Skin of body (tissue), 3 donors: ENCODE measurements at places on chromosomes 16 and 17. TPM values are rescaled to one million over a fixed set of nuclear protein-coding genes. Genes with fewer than 3 reads are reported as not detected.

KRT32 gene
- total RNA-seq: 28.0 TPM

ASPHD1 gene
- 0.39 TPM for total RNA-seq

ADAD2 gene
- total RNA-seq: 0.39 TPM

PLA2G10 gene
- total RNA-seq: not detected

SMG1 gene
- total RNA-seq: 113 TPM

TAT gene
- not detected for total RNA-seq

VMO1 gene
- total RNA-seq: 1.6 TPM

G6PC1 gene
- total RNA-seq: not detected
